Articular chondrocyte of knee joint (primary cell): ENCODE measurements at places on chromosomes 1 and 21. TPM values are rescaled to one million over a fixed set of nuclear protein-coding genes. Genes with fewer than 3 reads are reported as not detected.

ANKRD35 gene
- 2.6 and 2.8 TPM in 2 replicates for total RNA-seq

IL24 gene
- total RNA-seq: not detected in 2 replicates

SFPQ gene
- total RNA-seq: 196 and 218 TPM in 2 replicates

KRTAP12-4 gene
- total RNA-seq: not detected in 2 replicates

ARHGAP30 gene
- under 0.01 TPM in 1 of 2 replicates, not detected in the other for total RNA-seq

YBX1 gene
- 669 and 745 TPM in 2 replicates for total RNA-seq

CCDC190 gene
- total RNA-seq: 0.32 TPM in 1 of 2 replicates, not detected in the other

FMN2 gene
- total RNA-seq: 0.26 and 11.8 TPM in 2 replicates

CD244 gene
- total RNA-seq: not detected in 2 replicates

PLEKHN1 gene
- total RNA-seq: 0.76 and 0.91 TPM in 2 replicates
